Lower lobe of right lung (tissue), 2 donors: ENCODE measurements at places on chromosomes 16 and 17.

DNA sequence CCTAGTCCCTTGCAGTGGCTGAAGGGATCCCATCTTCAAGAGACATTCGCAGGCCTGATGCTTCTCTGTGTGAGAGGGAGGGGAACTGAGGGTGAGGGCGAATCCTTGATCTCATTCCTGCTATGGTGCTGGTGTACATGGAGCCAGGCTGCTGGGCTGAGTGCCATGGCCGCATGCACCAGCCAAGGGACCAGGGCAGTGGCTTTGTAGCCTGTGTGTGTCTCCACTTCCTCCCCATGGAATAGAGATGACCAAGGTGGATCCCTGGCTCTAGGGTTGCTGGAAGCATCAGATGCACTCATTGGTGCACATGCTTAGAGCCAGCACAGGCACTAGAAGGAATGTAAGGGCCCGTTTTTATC is 195.0 kb downstream of the FOXL1 start:
- DNase-seq, result no peak

GRCh38 chr16:27748868-27749546 is 199.1 kb downstream of the KATNIP start:
- peak; percentile 47 for DNase-seq

GRCh38 chr17:7034955-7035590 is 742 bp upstream of the SLC16A13 start:
- no peak for DNase-seq

GRCh38 chr16:6428861-6429260 is 903.8 kb upstream of the RBFOX1 start:
- DNase-seq, result no peak

- no peak for DNase-seq
Observed at GRCh38 chr17:2181206-2181896, 122.2 kb downstream of the SMG6 start.

DNA sequence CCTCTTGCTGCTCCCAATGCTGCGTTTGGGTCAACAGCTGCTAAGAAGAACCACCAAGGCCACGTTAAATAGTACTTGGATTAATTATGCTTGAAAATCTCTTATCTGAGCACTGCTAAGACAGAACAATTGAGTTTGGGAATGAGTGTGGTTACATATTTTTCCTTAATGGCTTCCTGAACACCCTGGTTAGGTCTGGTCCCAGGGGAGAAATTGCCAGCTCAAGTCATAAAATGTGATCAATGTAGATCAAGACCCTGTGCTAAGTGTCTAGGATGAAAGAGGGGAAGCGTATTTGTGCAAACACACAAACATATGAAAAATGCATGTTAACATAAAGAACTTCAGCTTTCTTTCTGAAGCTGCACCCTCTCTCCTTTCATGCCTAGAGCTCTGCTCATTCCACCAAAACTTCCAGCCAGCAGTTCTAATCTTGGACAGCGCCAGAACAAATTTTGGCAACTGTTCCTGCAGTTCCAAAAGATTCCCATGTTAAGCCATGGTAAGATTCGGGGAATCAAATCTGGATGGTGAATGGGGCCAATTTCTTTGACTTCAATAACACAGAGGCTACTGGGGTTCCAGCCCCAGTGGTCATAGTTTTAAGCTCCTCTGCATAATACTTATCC is 72.0 kb downstream of the ZFHX3 start:
- no peak for DNase-seq
